ENCODE measurements at places on chromosomes 5 and 9.

GRCh38 chr5:154860765-154861164 is 2.3 kb downstream of the CNOT8 start:
- no peak for DNase-seq

DNA sequence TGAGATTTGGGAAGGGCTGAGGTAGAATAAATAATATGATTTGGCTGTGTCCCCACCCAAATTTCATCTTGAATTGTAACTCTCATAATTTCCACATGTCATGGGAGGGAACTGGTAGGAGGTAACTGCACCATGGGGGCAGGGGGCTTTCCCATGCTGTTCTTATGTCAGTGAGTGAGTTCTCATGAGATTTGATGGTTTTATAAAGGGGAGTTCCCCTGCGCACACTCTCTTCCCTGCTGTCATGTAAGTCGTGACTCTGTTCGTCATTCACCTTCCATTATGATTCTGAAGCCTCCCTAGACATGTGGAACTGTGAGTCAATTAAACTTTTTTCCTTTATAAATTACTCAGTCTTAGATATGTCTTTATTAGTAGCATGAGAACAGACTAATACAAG is 115.5 kb upstream of the STARD4 start:
- DNase-seq: no peak

- DNase-seq: no peak
These were observed 148.3 kb upstream of the MOCS2 start for GRCh38 chr5:53257806-53258373.

- no peak for DNase-seq
These were observed 88.2 kb upstream of the SMIM23 start for GRCh38 chr5:171697221-171698102.

- DNase-seq: no peak
These were observed 133.6 kb upstream of the RETREG1 start for GRCh38 chr5:16750445-16750844.

- DNase-seq: no peak
These were observed 53.9 kb downstream of the SEMA6A start for GRCh38 chr5:116520771-116521170.

DNA sequence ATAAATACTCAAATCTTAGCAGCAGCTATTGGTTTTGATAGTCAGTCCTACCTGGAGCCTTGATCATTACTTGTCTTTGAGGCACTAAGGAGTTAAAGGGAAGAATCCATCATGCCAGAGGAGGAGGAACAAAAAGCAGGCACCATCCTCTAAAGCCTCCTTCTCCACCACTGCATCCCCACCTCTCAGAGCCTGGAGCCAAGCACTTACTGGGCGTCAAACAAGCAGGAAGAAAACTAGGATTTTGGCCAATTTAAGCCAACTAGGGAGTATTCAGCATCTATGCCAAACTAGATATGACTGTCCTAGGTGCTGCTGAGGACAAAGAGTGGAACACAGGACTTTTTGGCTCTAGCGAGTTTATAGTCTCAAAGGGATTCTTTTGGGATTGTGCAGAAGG is 152.5 kb downstream of the PPP2R2B start:
- DNase-seq: no peak

DNA sequence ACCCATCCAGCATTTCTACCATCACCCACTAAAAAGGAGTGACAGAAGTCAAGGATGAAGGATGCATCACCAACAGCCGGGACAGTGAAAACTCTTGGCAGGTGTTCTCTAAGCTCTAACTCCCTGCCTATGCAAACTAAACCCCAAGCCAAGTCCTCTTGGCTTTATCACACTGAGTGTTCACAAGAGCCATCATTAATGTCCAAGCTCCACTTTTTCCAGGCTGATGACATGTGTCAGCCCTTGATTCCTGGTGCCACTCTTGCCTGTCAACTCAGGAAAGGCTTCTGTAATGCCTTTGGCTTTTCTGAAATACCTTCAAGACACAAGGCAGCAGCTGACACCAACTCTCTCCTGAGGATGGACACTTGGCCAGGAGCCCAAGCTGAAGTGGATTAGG is 86.9 kb downstream of the NR6A1 start:
- DNase-seq: no peak

DNA sequence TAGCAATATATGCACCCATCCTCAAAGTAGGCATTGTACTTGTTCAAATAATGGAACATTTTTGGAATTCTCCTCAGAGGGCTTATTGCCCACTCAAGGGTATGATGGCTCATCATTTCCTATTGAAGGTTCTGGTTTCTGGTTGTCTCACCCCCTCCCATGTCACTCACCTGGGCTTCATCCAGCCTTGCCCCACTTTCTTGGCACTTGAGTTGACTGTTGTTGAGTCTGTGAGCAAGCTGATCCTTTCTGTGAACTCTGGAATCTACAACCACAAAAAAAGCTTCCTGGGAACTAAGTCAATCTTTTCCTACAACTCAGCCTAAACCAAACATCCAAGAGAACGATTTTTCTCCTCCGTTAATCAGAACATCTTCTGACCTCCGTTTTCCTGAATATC is 73.9 kb upstream of the ANKH start:
- DNase-seq: no peak

GRCh38 chr9:82206490-82206889 is 217.9 kb downstream of the SPATA31D1 start:
- no peak for DNase-seq

GRCh38 chr5:34499001-34499734 is 157.0 kb upstream of the RAI14 start:
- no peak for DNase-seq

DNA sequence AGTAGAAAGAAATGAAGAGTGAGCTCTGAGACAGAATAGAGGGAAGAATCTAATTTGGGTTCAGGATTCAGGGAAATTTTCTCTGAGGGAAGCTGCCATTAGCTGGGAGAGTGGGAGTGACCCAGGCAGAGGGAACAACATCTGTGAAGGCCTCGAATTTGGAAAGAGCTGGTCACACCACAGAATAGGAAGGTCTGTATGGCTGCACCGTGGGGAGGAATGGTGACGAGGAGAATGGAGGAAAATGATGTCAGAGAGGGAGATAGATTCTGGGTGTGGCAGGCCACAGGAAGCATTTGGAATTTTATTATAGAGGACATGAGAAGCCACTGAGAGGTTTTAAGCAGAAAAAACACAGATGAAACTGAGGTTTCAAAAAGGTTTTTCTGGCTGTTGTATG is 98.5 kb downstream of the MAMDC2 start:
- DNase-seq: no peak

DNA sequence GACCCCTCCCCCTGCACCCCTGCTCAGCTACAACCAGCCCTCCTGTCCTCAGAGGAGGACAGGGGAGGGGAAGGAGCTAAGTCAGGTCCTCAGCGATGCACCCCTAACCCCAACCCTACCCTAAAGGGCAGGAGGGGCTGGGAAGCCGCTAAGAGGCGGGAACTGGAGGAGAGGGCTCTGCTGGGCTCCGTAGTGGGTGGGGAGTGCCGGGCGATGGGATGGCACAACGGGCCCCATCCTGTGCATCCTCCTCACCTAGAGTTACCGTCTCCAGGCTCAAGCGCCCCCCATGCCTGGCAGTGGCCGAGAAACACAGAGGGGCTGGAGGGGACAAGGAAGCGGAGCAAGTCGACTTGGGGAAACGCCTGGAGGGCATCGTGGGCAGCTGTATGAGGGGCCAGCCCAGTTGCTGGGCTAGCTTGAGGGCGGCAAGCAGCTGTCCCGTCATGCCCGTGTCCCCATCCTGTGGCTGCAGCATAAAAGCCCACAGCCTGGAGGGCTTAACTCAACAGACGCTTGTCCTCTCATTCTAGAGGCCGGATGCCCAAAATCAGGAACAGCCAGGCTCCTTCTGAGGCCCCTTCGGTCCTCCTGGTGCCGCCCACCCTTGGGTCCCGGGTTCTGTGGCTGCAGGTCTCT is 23.0 kb upstream of the UBAC1 start:
- no peak for DNase-seq
